ENCODE measurements at places on chromosomes 16 and 17.
A peak's percentile ranks its signal among the peaks of the same experiment; 100 is the strongest.

DNA sequence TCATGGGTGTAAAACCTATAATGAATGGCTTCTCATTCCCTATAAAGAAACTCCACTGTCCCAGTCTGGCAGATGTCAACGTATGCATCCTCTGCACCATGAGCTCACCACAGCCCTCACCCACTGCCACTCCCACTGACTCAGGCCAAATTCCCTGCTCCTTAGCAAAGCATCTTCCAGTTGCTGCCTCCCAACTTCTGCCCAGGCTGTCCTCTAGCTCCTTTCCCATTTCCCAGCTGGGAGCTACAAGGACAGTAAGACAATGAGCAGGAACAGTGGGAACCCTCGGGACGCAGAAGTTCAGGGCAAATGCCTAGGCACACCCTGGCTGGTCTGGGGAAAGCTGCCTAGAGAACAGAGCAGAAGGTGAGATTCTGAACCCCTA lies 9.1 kb upstream of the THAP11 start:
- DNase-seq = peak; percentile 34

GRCh38 chr16:89114159-89114981 lies 20.7 kb downstream of the ACSF3 start:
- DNase-seq = peak; percentile 27

- DNase-seq = peak; percentile 92
These were observed at the start of gene C17orf75 for GRCh38 chr17:32341857-32342602. C17orf75 (minus strand) TSS chr17:32342173; CDS start chr17:32342139, 34 bp downstream.

DNA sequence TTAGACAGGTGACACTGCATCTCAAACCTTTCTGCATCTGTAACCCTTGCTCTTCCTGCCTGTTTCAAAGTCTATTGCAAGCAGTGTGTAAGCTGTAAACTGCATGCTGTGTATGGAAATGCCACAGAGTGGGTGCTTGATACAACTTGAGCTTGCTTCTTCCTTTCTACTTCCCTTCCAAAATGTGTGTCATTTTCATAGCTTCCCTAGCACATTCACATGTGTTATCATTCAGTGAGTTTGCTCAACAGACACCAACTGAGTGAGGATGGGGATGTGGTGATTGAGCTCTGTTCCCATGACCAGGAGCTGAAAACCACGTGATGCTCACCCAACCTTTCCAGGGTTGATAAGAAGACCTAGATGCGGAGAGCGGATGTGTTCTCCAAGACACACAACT lies 111.1 kb downstream of the VAT1L start:
- DNase-seq = no peak

DNA sequence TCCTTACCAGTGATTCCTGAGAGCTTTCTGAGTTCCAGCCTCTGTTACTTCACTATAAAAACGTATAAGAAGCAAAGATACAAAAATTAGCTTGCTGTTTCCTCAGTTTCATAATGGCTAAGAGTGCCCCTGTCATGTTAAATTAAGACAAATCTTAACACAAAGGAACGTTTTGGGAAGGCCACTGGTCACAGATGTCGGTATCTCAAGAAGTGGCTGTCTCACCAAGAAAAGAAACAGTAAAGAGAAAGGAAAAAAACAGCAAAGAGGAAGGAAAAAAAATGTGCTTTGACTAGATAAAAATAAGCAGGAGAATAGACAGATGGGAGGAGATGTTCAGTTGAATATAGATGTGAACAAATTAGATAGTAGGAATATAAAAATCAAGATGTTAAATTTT lies 94.8 kb upstream of the AKTIP start:
- DNase-seq = no peak

DNA sequence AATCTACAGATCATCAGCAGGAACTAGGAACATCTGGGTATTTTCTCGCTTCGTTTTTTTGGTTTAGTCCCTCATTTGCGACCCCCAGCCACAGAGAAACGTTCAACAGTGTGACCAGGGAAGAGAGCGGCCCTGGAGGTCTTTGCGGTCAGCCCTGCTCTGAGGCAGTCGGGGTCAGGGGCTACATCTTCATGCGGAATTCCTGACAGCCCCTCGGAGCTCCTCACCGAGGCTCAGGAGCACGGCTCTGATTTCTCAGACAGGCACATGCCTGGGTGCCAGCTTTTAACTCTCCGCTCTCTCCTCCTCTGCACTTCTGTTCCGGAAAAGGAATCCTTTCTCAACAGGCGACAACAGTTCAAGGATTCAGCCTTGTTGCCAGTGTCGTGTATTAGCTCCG lies 8.0 kb upstream of the WDR45B start:
- DNase-seq = no peak

- DNase-seq = no peak
These were observed 2.7 kb downstream of the C1QTNF1 start for GRCh38 chr17:79026376-79027273.

DNA sequence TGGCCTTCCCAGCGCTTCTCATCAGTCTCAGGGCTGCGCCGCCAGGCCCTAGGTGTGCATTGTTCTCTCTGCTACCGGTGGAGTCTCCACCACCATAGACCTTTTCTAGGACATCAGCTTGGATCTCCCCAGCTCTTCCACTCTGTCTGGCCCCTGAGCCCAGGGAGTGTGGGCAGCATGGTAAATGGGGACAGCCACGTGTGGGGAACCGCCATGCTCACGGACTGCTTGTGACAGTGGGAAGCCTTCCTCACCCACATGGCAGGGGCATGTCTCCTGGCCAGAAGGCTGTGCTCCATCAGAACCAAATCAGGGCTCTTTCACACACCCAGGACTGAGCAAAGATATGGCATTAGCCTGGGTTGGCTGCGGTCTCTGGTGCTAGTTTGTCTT lies 51.3 kb downstream of the TNFRSF13B start:
- no peak for DNase-seq

DNA sequence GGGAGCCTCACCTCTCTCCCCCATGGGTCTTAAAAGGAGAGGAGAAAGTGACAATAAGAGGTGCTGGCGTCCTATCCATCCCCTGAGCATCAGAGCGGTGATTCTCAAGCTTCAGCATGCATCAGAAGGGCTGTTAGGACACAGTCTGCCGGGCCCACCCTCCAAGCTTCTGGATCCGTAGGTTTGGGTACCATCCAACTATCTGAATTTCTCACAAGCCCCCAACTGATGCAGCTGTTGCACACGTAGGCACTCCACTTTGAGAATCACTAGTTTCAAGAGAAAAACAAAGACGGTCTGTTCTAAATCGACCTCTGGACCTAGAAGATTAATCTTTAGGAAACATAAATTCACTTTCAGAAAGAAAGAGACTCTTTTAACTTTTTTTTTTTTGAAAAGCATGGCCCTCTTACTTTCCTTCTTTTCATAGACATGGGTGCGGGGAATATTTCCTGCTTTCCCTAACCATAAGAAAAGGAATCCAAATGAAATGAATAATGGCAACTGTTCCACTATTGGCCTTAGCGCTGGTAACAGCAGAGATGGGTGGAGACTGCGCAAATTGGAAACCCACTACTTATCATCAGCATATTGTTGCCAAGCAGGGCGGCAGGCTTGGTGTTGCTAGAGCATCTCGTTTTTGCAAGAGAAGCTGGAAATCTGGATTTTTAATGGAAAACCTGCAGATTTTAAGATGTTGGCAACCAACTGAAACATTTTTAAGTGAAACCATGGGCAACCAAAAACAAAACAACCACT lies 144.4 kb downstream of the GAS7 start:
- no peak for DNase-seq

DNA sequence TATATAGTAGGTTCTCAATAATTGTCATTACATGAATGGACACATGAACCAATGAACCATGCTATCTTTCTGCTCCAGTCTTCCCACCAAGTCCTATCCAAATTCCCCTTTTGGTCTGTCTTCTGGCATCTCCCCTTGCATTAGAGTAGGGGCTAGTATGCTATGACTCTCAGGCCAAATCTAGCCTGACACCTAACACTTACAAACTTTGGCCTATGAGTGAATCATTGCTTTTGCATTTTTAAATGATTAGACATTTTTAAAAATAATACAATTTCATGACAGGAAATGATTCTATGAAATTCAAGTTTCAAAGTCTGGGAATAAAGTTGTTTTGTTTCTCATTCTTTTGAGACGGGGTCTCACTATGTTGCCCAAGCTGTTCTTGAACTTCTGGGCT lies 102.5 kb upstream of the MAF start:
- DNase-seq = no peak

GRCh38 chr16:87960296-87960695 lies 9.1 kb downstream of the BANP start:
- DNase-seq = no peak

DNA sequence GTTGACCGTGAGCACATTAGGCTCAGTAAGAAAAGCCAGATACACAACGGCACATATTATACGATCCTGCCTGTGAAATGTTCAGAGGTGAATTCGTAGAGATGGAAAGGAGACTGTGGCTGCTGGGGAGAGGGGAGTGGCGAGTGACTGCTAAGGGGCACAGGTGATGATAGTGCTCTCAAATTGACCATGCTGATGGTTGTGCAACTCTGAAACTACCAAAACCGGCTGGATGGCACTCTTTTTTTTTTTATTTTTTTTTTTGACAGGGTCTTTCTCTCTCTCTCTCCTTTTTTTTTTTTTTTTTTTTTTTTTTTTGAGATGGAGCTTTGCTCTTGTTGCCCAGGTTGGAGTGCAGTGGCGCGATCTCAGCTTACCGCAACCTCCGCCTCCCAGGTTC lies 8.1 kb upstream of the SEC14L5 start:
- DNase-seq = no peak

DNA sequence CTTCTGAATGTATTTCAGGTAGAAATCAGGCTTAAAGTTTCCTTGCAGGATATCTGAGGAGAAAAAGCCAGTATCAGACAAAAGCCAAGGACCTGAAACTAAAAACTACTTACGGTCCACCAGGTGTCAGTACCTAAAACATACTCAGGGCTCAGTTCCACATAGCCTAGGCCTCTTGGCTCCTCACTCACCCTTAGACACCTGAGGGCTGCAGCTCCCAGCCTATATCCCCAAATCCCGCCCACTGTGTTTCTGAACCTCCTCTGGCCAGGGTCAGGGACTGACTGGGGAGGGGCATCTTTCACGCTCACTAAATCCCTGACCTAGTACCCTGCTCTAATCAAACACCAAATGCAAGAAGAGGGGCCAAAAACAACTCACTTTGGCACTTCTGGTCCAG lies 8.8 kb upstream of the ROGDI start:
- no peak for DNase-seq

DNA sequence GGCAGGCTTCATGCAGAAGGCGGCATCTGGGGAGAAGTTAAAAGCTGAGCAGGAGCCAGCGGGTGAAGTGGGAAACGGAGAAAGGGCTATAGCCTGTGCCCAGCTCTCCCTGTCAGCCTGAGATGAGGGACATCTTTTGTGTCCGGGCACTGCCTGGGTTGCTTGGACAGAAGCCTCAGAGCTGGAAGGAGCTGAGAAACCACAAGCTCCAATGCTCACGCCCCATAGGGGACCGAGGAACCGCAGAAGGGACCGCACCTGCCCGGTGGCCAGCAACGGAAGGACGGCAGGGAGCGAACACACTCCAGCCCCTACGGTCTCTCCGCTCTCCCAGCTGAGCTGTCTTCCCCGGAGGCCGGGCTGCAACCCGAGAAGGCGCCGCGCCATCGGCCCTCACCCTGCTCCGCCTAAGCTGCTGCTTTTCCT lies 175.8 kb downstream of the NPIPB11 start:
- no peak for DNase-seq

DNA sequence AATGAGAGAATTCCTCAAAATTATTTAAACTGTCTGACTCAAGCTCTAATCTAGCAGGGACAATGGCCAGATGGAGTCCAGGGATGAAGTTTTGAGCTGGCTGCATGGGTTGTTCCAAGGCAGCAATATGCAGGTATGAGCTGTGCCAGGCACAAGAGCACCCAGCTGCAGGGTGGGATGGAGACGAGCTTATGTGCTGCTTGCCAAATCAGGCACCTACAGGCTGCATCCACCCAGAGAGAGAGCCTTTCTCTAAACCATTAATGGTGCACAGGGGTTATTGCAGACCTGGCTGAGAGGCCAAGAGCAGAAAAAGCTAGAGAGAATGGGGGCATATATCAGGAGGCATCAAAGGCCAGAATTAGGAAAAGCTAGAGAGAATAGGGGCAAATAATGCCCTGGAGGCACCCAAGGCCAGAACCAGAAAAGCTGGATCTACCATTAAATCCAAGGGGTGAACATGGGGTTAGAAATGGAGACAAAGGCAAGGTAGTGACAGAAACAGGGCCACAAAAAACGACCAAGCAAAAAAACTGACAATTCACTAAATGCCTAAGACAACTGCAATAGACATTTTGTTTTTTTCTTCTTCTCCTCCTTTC lies 11.0 kb downstream of the KRT33A start:
- DNase-seq = no peak

DNA sequence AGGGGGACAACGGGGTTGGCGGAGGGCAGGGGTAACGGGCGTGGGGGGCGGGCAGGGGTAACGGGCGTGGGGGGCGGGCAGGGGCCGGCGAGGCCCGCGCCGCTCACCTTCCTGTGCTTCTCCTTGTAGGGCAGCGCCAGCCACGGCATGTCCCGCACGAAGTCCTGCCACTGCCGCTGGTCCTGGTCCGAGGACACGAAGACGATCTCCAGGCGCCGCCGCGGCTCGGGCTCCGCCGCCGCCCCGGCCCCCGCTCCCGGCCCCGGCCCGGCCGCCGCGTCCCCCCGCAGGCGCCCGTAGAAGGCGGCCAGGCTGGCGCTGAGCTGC lies 401 bp downstream of the NXN start:
- DNase-seq = no peak

DNA sequence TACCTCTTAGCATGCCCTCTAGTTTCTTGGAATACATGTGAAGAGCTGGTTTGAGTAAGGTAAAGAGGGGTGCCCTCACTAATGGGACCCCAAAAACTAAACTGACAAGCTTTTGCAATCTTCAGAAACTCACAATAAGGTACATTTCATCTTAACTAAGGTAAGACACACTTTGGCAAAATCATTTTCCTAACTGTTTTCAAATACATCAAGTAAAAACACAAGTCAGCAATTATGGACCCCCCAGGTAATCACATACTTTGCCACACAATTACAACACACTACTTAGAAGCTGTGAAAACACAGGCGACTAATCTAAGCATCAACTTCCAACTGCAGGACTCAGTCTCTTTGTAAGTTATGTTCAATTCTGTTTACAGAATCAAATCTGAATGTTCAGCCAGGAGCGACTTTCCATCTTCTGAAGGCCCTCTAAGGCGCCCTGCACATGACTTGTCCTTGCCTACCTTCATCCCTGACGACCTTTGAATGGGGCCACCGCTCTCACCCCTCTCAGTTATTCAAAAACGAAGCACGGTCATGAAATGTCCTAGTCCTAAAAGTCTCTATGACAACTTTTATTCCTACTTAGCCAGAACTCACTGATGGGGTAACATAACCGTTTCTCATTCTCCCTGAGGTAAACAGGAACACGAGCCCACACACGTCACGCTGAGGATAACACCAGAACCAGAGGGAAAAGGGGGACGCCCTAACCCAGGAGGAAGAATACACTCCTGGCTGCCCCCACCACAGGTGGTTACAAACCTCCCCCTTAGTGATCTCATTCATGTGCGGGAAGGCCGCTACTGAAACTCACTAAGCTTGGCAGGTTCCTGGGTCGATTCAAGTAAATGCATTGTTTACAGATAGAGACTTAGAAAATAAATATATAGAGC lies 5.5 kb downstream of the CREBBP start:
- no peak for DNase-seq

All from NB4 (cell line).